Kidney (tissue), 22 donors: ENCODE measurements at places on chromosomes 1 and 21.

- no peak for DNase-seq
Observed at GRCh38 chr1:150544204-150544603, 5.0 kb upstream of the ADAMTSL4 start.

GRCh38 chr1:119052267-119052666 is 64.1 kb upstream of the TBX15 start:
- no peak for DNase-seq

DNA sequence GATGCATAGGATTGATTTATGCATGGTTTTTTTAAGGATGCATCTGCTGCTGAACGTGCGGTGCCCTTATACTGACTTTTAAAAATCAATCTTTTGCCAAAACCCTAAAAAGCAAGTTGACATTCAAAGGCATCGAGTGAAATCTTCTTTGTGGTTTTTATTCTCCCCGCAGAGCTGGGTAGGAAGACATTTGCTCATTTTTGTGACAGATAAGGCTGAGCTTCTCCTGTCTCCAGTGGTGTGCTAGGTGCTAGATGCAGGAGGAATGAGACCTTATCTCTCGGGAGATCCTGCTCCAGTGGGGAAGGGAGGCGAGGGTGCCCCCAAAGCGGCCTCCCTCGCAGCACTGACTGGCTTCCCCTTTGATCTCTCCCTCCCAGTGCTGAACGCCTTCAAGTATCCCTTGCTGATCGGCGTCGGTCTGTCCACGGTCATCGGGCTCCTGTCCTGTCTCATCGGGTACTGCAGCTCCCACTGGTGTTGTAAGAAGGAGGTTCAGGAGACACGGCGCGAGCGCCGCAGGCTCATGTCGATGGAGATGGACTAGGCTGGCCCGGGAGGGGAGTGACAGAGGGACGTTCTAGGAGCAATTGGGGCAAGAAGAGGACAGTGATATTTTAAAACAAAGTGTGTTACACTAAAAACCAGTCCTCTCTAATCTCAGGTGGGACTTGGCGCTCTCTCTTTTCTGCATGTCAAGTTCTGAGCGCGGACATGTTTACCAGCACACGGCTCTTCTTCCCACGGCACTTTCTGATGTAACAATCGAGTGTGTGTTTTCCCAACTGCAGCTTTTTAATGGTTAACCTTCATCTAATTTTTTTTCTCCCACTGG is 14.9 kb upstream of the CD101 start:
- DNase-seq = no peak

- no peak for DNase-seq
Observed at GRCh38 chr1:183200451-183200850, 14.4 kb downstream of the LAMC2 start.

- DNase-seq = no peak
Observed at GRCh38 chr21:42456457-42456856, 39.6 kb downstream of the RSPH1 start.

DNA sequence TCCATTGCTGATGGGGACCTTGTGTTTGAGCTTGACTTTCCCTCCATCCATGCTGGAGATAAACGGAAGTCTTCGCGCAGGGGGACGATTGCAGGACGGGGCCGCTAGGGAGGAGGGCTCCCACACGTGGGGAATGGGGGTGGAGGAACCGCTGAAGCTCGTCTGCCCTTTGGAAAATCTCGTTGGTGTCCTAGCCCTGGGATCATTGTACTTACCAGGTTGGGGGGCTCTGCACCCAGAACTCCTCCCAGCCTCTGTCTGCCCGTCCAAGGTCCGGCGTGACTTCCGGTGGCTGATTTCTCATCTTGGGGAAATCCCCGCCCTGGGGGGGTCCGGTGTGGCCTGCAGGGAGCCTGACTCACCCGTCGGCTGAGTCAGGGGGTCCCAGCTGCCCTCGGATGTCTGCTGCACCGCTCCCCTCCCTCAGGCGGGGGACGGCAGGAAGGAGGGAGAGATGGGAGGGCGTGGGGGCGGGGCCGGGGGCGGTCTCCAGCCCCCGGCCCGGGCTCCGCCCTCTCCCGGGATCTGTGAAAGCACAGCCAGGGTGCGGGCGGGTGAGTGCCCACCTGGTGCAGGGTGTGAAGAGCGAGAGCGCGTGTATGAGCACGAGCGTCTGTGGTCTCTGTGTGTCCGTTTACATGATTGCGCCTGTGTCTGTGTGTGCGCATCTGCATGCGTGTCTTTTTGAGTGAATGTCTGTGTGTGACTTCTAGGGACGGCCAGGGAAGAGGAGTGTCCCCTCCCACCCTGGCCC is 35.8 kb downstream of the PIK3CD start:
- peak; percentile 82 for DNase-seq

DNA sequence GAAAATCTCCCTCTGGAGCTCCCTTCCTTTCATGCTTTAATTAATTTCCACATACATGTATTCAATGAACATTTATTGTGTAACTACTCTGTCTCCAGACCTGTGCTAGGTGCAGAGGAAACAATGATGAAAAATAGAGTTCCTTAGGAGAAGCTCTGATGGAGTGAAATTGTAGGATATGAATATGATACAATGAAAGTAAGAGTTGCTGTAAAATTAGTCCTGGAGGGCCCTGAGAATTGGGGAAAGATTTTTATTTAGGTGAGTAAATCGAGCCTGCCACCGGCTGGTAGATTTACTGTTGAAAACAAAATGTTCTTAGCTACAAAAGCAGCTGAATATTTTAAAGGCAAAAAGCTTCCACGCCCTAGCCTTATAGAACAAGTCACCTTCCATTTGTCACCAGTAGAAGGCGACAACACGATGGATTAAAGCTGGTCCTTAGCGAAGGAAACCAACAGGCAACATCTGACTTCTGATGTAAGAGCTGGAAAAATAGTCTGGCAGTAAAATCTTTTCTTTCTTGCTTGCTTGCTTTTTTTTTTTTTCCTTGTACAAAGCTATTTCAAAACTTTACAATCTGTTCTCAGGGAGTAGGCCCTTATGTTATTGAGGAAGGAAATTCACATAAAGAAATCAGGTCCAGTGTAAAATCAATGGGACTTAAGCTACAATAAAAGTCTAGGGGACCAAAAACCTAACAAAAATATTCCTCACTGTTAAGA is 82.0 kb upstream of the ROR1 start:
- peak; percentile 79 for DNase-seq

DNA sequence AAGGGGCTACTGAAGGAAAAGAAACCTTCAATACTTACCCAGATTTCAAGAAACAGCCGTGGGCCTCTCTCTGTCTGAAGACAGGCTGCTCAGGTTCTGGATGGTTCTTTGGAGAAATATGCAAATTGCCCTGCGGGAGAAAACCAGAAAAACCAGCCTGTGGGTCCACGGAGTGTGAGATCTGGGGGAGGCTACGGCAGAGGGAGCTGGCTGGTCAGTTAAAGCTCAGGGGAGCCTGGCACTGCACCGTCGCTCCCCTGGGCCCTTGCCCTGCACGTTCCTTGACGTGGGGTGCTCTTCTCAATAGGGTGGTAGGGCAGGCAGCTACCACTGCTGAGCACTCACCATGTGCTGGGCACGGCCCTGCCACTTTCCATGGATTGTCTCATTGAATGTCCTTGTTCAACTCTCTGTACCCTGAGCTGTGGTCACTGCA is 12.7 kb downstream of the TMCO4 start:
- peak; percentile 70 for DNase-seq

DNA sequence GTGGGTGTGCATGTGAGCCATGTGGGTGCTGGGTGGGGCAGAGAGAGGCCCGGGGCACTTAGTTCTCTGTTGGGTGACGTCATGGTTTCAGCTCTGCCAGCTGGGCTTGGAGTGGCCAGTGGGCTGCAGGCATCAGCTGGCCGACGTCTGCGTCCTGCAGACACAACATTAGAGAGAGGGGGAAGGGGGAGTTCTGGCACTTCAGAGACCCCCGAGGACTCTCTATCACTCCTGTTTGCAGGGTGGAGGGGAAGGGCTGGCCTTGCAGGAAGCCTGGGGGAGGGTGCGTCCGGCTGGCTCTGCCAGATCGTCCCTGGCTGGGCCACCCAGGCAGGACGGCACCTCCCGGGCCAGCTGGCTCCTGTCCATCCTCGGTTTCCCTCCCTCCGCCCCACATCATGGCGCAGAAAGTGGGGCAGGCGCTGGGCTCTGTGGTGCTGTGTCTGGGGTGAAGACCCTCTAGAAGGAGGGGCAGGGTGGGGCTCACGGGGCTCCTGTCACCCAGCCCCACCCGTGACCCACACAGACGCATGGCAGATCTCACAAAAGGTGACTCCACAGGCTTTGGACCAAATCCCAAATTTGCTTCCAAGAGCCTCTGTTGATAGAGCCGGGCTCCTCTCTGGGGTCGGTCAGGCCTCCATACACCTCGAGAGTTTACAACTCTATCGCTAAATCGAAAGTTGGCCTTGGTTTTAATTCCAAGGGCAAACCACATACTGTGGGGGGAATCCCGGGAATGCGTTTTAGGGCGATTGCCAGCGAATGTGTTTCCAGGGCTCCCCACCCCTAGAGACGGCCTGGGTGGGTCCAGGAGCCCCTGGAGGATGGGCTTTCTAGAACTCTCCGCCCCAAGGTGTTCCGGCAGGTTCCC is 73.4 kb upstream of the TTC34 start:
- DNase-seq = no peak

DNA sequence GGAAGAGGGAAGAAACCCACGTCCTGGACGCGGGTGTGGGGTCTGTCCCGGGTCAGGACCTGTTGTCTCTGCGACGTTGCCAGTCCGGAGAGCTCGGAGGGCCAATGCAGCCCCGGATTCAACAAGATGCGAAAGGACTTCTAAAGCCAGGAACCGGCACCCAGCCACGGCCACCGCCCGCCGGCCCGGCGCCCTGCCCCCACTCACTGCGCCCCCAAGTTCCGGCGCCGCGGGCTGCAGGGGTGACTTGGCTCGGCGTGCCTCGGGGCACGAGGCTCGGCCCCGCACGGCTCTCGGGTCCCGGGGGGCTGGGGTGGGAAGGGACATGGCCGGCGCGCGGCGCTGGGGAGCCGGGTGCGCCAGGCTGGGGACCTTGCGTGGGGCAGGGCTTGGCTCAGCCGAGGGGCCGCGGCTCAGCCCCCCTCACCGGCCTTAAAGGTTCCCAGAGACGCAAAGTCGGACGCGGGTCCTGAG is 51.8 kb upstream of the H6PD start:
- DNase-seq = peak; percentile 57

DNA sequence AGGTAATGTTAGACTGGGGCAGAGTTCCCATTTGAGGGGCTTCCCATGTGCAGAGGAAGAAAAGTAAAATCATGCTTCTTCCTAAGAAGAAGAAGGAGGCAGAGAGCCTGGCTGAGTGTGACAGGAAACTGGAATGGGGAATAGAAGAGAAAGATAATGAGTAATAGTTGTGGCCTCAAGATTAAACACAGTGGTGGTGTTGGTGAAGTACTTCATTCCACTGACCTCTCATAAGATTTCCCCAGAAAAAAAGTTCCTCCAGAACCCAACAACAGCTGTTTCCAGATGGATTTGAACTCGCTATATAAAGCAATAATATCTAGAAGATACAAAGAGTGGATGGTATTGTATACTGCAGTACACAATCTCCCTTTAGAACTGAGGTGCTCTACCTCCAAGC is 13.0 kb downstream of the RGS1 start:
- DNase-seq = no peak

DNA sequence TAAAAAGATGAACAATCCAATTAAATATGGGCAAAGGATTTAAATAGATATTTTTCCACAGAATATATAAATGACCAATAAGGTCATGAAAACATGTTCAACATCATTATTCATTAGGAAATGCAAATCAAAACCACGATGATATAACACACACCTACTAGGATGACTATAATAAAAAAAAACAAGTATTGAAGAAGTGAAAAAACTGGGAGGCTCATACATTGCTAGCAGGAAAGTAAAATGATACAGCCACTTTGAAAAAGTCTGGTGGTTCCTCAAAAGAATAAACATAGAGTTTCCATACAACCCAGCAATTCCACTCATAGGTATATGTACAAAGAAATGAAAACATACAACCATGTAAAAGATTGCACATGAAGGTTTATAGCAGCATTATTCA is 75.7 kb upstream of the RAB4A start:
- DNase-seq = no peak

- no peak for DNase-seq
Observed at GRCh38 chr1:111882559-111882958, 106.9 kb downstream of the KCND3 start.
